Muscle of arm (tissue), 14 donors: ENCODE measurements at places on chromosomes 5 and 9. TPM values are rescaled to one million over a fixed set of nuclear protein-coding genes. Genes with fewer than 3 reads are reported as not detected.

DNA sequence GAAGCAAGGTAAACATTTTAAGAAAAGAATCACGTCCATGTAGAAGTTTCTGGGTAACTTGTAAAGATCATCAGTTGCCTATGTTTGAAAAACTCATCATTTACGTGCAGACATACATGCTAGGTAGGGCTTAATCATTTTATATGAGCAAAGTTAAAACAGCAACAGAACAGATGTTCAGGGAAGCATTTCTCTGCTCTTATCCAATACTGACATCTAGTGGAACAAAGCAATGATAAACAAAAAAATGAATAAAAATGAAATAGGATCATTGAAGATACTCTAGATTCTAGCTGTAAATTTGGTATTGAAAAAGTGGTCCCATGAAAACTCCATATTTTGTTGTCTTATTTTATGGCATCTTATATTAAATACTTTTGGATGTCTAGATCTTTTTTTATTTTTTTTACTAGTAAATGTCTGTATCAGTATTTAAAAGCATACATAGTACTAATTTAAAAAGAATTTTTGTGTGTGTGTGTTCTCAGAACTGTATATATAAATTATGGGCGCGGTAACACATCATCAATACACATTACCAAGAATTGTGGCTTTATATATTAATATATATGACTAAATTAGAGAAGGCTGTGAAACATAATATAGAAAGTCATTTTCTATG, 1050.2 kb downstream of the CDH12 start:
- peak; percentile 40 for DNase-seq

The HTR4 gene
- polyA plus RNA-seq = not detected

DNA sequence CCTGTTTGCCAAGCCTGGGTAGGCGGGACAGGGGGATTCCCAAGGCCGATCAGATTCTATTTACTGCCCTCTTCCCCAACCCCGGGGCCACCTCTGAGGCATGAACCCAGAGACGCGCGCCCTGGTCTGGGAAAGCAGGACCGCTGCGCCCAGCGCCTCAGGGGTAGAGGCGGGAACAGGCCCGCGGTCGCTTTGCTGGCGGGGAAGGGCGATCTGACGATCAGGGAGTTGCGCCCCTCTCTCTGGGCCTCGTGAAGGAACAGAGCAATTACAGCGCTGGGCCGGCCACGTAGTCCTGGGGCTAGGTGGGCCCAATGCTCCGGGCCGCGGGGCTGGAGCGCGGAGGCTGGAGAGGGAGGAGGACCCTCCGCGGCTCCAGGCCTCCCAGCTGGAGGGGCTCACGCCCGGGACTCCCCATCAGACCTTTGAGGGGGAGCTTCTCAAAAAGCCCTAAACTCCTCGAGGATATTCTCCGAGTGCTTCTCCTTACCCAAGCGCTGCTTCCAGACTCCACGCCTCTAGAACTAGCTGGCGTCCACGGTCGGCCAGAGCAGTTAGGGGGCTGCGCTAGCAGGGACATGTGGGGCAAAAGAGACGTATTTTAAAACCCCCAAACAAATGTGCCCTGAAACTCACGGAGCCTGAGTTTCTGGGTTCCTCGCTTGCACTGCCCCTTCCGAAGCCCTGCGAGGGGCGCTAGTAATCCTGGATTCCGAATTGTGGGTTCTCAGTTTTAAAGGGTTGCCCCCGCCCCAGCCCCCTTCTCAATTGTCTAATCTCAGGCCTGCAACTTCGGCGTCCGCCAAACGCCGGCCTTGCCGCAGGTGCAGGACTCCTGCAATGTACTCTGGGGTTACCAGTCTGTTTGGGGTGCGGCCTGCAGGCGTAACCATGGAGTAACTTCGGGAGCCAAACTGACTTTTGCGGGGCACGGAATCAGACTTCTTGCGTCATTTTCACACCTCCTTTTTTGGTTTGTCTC, 57.6 kb downstream of the TMEM174 start:
- no peak for DNase-seq

DNA sequence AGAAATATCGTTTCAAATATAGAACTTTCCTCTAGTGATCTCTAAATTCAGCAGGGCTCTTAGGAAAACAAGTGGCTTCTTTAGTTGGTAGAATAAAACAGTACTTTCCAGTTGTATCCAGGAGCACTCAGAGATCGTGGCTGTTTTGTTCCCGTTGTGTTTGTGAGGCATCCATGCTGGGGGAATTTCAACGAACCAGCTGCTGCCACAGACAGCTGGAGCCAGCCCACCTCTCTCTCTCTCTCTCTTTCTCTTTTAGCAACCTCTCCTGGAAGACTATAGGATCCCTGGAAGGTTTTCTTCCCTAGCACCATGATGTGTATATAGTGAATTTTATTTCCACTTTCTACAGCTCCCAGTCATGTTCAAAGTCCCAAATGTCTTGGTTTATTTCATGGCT, 1116.0 kb upstream of the SEMA6A start:
- no peak for DNase-seq

DNA sequence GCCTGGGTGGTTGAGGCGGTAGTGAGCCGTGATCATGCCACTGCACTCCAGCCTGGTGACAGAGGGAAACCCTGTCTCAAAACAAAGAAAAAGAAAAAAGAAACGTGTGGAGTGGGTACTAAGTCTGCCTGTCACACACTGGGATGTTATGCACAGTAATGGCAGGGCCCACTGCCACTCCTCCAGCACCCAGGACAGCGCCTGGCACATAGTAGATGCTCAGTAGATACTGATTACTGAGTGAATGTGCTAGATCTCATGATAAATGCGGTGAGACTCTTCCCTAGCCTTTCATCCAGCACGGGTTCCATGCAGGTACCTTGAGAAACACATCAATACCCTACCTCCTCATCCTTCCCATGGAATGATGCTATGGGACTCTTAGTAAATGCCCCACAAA, 87.4 kb upstream of the HSPA9 start:
- DNase-seq = no peak

DNA sequence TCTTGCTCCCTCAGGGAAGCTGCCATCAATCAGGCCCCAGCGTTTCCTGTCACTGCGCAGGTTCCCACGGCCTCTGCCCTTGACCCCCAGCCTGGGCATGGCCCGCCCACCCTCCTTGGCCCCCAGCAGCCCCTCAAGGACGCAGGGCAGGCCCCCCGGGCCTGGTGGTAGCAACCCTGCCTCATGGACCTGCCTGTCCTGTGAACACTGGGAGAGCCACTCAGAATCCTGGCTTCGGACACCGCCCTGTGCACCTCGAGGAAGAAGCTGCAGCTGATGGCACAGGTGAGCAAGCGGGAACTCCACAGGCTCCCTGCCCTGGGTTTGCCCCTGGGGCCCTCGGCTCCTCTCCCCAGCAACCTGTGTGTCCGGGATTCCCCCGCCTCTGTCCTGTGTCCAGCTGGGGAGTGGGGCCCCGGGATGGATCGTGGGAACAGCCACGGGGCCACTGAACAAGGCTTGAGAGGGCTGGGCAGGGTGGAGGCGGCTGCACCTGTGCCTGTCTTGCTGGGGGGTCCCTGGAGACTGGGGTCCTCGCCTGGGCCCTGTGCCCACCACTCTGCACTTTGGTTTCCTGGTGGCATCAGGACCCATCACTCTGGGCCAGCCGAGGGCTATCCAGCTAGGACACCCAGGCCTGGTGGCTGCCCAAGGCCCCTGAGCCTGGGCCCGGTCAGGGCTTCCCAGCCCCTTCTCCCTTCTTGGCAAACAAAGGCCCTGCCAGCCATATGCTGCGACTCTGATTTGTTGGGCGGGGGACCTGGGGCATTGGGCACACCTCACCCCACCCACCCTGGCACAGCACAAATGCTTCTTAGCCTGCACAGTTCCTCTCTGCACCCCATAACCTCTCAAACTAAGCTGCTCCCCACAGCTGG, 33.5 kb upstream of the EGFL7 start:
- no peak for DNase-seq

DNA sequence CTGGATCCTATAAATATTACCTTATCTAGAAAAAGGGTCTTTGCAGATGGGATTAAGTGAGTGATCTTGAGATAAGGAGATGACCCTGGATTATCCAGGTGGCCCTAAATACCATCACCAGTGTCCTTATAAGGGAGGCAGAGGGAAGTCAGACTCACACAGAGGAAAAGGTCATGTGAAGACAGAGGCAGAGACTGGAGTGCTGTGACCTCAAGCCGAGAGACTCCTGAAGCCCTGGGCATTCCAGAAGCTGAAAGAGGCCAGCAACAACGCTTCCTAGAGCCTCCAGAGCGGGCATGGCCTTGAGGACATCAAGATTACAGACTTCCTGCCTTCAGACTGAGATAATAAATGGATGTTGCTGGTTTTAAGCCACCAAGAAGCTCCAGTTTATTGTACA, 118.8 kb downstream of the ATPSCKMT start:
- DNase-seq = no peak

GRCh38 chr5:87210743-87211142, 56.9 kb upstream of the RASA1 start:
- DNase-seq = no peak

GRCh38 chr5:109003928-109004327, 256.2 kb downstream of the FER start:
- DNase-seq = no peak

The PCDHB6 gene
- polyA plus RNA-seq = 1.7 TPM

The PCDH1 gene
- 18.0 TPM for polyA plus RNA-seq

The TAF11L2 gene
- polyA plus RNA-seq = not detected

DNA sequence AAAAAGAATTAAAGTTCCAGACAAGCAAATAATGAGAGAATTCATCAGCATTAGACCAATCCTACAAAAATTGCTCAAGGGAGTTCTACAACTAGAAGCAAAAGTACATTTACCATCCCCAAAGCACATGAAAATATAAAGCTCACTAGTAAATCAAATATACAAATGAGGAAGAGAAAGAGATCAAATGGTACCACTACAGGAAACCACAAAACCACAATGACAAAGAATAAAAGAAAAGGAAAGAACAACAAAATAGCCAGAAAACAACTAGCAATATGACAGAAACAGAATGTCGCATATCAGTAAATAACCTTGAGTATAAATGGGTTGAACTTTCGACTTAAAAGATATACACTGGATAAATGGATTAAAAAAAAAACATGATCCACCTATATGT, 739.0 kb downstream of the DTWD2 start:
- DNase-seq = no peak

The SPATA24 gene
- polyA plus RNA-seq = 11.4 TPM

The NAIP gene
- polyA plus RNA-seq = 22.0 TPM

DNA sequence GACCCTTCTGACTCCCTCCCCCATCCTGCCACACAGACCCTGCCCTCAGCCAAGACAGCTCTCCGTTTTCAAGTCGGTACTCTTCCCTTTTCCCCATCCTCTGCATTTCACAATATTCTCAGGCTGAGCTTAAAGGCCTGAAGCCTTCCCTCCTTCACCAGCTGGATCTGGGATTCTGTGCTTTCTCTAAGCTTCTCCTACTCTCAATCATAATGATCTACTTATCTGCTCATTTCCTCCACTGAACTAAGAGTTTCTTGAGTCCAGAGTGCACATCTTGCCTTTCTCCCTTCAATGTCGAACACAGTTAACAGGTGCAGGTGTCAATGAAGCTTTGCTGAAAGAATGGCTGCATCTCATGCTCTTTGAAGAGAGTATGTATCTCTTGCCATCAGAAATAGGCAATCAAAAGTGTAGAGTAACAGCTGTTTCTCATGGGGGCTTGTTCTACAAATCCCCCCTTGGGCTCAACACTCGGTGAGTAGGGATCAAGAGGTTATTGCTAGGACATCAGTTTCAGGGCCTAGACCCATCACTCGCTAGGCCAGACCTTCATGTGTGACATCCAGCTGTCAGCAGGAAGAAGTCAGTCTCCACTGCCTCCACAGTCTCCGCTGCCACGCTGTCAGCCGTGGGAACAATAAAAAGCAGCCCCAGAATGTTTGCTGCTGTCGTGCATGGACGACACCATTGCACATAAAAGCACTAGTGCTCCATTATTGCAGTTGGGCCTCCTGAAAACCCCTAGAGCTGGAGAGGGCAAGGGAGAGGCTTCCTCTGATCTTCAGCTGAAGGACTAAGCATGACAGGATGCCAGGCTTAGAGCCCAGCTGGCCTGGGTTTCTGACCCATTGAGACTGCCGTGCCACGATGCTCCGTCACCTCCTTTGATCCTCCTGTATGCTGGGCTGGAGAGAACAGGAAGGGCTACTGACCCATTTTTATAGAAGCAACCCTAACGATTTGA, 23.7 kb downstream of the TRAF1 start:
- no peak for DNase-seq

The ARID3C gene
- polyA plus RNA-seq = not detected

The IL4 gene
- polyA plus RNA-seq = not detected

DNA sequence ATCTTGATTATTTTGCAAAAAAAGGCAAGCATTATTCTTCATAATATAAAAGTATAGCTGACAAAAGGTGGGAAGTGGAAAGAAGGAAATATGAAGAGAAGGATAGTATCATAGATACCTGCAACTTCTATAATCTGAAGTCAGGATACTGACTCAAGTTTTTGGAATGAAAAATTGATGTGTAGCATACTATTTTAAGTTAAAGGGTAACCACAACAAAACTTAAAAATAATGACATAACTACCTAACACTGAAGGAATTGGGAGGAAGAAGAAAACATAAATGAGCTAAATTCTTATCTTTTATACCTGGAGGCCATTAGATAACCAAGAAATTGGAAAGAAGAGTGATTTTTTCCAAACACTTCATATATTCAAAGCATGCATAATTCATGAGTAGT, 51.8 kb upstream of the TLE1 start:
- DNase-seq = no peak

- no peak for DNase-seq
Measured at GRCh38 chr5:172786736-172787462, 15.9 kb upstream of the DUSP1 start.

The KIF4B gene
- 0.05 TPM for polyA plus RNA-seq

GRCh38 chr5:66739951-66740350, 143.8 kb downstream of the MAST4 start:
- DNase-seq = no peak
